Suppressor macrophage treated with lipopolysaccharide for 4 hours (primary cell): ENCODE measurements at places on chromosomes 6 and 20.

- no peak for DNase-seq
These were observed 64.2 kb downstream of the SGK1 start for GRCh38 chr6:134253681-134254080.

DNA sequence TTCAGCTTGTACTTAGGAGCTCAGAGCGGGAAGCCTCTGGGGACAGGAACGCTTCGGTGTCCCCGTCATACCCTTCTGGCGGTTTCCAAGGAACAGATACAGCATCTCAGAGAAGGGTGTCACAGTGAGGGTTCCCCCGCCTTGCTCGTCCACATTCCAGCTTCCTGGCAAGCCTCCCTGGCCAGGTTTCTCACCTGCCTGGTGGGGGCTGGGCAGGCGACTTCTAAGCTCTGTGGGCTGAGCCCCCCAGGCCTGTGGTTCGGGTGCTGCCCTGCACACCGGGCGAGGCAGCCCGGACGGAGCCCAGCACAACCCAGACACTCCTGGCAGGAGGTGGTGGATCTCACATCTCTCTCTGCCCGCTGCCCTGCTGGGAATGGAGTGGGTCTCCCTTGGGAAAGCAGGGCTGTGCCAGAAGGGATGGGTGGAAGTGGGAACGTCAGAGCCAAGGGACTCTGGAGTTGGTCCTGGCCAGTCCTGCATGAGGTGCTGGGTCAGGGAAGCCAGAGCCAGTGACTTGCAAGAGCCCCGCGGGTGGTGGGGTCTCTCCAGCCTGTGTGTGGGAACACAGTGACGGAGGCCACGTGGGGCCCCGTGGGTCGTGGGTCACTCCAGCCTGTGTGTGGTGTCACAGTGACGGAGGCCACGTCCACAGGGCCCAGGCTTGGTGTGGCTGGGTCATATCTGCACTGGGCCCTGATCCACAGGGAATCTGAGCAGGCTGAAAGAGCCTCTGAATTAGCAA, 47.7 kb upstream of the SMOC2 start:
- no peak for DNase-seq

- DNase-seq = no peak
These were observed 4.9 kb upstream of the ZFP57 start for GRCh38 chr6:29685718-29686326.

DNA sequence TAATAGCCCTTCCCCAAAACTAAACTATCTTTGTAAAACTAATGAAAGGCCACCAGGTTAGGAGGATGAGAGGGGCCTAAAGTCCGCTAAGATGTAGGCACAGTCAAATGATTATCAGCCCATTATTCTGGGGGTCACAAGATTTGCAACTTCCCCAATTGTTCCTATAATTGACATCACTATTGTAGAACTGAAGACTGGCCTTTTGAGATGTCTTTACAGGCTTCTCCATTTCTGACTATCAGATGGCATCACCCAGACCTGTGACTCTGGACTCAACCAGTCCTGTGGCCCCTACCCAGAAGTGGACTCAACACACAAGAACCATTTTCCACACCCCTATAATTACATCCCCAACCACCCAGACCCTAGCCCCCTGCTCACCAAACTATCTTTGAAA, 61.5 kb upstream of the MAP7 start:
- DNase-seq = peak; percentile 54

- DNase-seq = peak; percentile 10
These were observed 116.6 kb downstream of the BMP2 start for GRCh38 chr20:6884114-6884513.

DNA sequence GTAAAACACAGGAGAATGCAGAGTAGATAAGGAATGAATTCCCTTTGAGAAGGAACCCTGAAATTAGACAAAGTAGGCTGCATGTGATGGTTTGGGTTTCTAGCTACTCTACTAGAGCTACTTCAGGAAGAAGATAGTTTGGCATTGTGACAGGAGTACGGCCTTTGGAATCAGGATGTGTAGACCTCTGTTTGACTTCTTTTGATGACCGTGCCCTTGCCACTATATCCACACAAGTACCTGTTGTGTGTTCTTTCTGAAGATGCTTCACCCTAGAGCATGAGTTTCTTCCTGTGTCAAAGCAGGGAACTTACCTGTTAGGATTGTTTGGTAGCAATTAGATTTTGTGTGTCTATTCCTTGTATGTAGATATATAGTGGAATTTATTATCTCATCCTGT, 41.7 kb downstream of the CD2AP start:
- DNase-seq = no peak

DNA sequence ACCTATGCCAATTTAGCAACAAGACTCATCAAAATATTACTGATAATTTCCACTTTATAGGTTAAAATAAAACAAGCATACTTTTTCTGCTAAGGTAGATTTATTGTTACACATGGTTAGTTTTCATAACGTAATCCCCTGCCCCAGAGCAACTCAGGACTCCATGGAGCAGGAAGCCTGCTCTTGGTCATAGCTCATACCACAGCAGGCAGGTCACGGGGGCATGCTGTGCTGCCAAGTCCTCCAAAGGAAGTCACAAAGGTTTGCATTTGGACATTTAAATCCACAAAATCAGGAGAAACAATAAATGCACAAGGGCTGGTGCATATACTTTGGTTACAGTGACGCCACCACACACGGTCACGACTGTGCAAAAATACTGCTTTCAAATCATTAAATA, 12.5 kb downstream of the GZF1 start:
- no peak for DNase-seq

DNA sequence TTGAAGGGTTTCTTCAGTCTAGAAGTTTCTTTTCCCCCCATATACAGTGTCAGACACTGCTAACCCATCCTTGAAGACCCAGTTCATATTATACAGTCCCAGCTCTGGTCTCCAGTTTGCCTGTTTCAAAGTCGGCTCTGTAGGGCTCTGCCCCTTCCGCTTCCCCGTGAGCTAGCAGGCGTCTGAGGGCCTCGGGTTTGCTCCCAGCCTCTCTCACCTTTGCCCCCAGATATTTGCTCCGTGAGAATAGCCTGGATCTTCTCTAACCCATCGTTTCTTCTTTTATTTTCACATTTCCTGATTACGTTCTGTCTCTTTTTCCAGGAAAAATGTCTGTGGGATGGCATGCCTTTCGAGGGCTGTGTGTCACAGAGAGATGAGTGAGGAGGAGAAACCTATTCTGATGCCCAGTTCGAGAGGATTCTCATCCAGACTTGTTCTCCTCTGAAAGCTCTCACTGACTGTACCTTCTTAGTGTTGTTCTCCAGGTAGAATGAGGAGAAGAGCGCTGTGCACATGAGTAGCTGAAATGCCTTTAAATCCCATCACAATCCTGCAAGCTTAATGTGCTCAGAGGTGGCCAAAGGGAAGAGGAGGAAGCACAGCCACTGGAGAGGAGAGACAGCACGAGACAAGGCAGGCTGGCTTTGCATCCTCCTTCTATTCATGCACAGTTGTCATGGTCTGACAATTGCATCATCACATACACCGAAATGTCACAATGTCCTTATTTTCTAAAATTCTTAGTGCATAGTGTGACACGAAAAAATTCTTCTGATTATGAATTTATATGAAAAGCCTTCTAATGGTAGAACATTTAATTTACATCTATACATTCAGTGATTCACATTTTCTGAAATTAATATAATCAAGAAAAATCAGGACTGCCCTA, 171.1 kb downstream of the FOXA2 start:
- DNase-seq = no peak

DNA sequence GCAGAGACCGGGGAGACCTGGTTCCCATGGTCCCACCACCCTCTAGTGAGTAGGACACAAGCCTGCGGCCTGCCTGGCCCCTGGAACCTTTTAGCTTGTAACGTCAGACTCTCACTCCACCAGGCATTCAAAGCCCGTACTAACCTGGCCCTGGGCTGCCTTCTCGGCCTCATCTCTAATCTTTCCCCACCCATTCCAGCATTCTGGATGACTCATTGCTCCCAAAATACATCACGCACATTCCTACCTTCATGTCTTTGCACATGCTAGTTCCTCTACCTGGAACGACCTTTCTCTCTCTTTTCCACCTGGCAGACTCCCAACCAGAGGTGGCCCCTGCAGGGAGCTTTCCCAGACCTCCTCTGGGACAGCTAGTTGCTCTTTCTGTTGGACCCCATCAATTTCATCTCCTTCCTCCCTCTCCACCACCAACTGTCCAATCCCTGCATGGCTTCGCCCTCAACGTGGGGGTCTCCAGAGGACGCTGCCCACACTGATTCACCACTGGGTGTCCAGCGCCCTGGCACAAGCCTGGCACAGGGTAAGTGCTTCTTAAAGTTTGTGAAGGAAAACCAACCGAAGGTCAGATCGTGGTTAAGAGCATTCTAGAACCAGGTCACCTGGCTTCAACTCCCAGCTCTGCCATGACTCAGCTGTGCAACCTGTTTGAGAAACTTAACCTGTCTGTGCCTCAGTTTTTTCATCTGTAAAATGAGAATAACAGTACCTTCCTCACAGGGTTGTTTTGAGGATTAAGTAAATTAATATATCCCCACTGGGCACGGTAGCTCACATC, 35.2 kb downstream of the JPH2 start:
- DNase-seq = no peak

- DNase-seq = no peak
These were observed 34.0 kb upstream of the THBS2 start for GRCh38 chr6:169287675-169288074.

DNA sequence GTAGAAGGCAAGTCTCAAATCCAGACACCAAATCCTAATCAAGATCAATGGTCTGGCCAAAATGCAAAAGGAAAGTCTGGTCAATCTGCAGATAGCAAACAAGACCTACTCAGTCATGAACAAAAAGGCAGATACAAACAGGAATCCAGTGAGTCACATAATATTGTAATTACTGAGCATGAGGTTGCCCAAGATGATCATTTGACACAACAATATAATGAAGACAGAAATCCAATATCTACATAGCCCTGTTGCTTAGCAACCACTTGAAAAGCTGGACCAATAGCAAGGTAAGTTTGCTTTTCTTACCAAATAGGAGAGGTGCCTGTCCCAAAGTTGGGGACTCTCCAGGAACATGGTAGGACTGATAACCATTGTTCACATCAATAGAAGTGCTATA, 2.0 kb downstream of the SEMG2 start:
- no peak for DNase-seq
